Frontal cortex (tissue), 4 donors: ENCODE measurements at places on chromosomes 16 and 17.

- no peak for DNase-seq
Measured at GRCh38 chr16:70421473-70422311, 17.2 kb downstream of the ST3GAL2 start.

- DNase-seq, result no peak
Measured at GRCh38 chr17:64128787-64129514, 993 bp downstream of the ERN1 start.

- DNase-seq, result peak; percentile 83
Measured at GRCh38 chr16:471353-472198, 46.1 kb downstream of the RAB11FIP3 start.

DNA sequence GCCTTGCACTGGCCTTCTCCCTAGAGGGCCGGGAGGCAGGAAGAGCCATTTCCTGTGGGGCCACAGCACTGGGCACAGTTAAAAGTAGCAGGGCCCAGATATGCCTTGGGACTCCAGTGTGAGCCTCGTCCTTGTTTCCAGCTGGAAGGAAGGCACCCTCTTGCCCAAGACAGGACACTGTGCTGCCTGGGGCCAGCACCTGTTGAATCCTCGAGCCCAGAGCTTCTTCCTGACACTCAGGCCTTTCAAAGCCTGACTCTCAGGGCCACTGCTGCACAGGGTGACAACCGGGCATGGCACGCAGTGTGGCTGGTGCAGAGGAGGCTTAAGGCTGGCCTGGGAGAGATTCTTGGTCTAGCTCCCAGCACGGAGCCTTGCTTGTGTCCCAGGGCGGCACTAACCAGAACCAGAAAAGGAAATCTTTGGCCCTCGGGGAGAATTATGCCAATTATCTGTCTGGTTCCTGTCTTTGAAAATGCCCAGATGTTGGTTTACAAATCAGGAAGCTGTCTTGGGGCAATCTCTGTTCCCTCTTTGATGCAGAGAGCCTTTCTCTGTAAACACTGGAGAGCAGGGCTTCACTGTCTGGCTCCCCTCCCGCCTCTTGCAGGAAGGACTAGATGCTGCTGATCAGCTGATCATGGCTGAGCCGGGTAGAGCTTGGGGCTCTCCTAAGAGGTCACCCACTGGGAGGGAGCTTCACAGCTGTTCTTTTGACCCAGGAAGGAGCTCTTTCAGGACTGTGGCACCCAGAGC, 11.1 kb downstream of the LDHD start:
- DNase-seq, result peak; percentile 54

DNA sequence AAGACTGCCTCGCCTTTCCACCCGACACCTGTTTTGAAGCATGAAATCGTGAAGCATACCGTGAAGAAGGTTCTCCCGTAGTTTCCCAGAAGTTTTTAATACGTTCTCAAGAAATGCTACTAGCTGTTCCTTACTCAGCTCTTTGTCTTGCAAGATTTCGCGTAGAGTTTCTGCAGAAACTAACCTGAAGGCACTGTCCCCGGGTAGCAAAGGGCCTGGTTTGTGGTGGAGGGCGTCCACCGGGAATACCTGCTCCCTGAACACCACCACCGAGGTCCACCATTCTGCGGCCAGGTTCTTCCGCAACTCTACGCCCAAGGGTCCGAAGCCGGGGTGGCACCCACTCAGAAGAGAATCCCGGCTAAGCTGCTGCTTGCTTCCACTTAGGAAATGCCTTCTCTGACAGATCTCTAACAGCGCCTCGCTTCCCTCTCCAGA, 487 bp downstream of the POLG2 start:
- DNase-seq, result no peak

- DNase-seq, result no peak
Measured at GRCh38 chr17:82019690-82020571, 2.7 kb downstream of the CENPX start.
